Activated CD4-positive, alpha-beta T cell treated with anti-CD3 and anti-CD28 coated beads, Interleukin-2, amount 50 U/mL, for 48 hours (primary cell): ENCODE measurements at places on chromosomes 7 and 10.

DNA sequence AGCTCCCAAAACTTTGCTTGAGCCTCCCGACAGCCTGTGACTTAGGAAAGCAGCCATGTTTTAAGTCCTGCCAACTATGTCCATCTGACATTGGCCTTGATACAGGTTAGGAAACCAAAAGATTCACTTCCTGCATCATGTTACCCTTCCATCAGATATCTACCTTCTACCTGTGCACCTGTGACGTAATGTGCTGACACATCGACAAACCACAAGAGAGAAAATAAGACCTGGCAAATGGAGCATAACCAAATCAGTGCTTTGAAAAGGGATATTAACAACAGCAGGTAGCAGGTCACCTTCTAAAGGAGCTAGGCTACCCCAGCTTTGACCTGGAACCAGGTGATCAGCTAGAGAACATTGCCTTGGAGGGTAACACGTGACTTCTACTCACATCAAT lies 14.8 kb upstream of the PRR15 start:
- no peak for DNase-seq

DNA sequence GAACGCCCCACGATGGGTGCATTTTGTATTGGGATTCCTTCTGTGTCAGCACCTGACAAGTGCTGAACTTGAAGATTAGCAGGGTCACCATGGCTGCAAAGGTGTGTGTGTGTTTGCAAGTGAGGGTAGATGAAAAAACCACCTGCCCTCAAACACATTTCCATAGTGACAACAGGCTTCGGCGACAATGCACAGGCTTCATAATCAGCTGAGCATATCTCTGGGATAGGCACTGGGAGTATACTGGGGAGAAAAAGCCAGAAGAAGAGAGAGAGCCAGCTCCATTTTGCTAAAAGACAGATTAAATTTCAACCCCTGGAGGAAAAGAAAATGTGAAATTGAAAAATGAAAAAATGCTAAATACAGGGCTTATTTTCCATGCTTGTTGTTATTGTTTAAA lies 656.1 kb downstream of the INHBA start:
- no peak for DNase-seq

DNA sequence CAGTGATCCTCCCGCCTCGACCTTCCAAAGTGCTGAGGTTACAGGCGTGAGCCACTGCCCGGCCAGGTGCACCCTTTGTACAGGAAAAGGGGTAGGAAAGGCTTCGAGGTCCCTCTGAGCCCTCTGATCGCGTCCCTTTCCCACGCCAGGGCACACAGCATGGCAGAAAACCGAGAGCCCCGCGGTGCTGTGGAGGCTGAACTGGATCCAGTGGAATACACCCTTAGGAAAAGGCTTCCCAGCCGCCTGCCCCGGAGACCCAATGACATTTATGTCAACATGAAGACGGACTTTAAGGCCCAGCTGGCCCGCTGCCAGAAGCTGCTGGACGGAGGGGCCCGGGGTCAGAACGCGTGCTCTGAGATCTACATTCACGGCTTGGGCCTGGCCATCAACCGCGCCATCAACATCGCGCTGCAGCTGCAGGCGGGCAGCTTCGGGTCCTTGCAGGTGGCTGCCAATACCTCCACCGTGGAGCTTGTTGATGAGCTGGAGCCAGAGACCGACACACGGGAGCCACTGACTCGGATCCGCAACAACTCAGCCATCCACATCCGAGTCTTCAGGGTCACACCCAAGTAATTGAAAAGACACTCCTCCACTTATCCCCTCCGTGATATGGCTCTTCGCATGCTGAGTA lies 871 bp downstream of the POP7 start:
- no peak for DNase-seq

- no peak for DNase-seq
Measured at GRCh38 chr10:45502458-45502857, 128.4 kb downstream of the ALOX5 start.

GRCh38 chr7:98398567-98399372 lies 2.1 kb downstream of the BAIAP2L1 start:
- no peak for DNase-seq

DNA sequence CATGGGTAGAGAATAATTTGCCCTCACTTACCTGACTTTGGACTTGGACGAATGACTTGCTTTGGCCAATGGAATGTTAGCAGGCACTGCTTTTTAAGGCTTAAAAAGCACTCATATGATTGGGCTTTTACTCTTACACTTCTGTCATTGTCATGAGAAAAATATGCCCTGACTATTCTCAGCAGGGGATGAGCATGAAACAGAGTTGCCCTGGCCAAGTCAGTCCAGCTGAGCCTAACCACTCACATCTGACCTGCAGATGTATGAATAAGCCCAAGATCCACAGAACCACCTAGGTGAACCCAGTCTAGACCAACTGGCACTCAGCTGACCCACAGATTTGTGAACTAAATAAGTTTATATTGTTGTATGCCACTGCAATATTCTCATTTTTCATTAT lies 573.5 kb downstream of the TNS3 start:
- DNase-seq, result no peak

DNA sequence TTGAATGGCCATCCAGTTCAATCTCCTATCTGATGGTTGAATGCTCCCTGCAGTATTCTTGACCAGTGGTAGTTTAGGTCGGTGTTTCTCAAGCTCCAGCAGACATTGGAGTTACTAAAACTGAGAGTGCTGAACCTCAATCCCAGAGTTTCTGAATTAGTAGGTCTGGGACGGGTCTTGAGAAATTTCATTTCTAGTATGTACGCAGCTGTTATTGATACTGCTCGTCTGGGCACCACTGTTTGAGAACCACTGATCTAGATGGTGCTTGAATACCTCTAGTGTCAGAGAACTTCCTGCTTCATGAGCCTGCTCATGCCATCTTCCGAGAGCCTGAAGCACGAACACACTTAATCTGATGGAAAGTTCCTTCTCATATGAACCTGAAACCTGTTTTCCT lies 99.4 kb upstream of the CREB5 start:
- DNase-seq, result no peak

DNA sequence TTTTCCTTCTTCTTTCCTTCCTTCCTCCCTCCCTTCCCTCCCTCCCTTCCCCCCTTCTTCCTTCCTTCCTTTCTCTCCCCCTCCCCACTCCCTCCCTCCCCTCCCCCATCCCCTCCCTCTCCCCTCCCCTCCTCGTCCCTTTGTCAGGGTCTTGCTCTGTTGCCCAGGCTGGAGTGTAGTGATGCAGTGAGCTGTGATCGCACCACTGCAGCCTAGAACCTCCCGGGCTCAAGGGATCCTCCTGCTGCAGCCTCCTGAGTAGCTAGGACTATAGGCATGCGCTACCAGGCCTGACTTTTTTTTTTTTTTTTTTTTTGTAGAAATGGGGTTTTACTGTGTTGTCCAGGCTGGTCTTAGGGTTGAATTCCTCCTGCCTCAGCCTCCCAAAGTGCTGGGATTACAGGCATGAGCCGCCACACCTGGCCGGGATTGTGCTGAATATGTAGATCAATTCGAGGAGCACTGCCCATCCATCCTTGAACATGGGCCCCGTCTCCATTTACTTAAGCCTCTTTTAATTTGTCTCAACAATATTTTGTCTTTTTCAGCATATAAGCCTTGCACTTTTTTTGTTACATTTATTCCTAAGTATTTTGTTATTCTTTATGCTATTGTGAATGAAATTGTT lies 23.4 kb downstream of the GRIFIN start:
- DNase-seq, result no peak

GRCh38 chr10:75395066-75395931 lies 6.3 kb downstream of the ZNF503 start:
- DNase-seq, result peak; percentile 48

GRCh38 chr10:79055892-79056291 lies 12.9 kb upstream of the ZMIZ1 start:
- no peak for DNase-seq

- DNase-seq, result no peak
Measured at GRCh38 chr10:51086710-51087109, 12.4 kb downstream of the PRKG1 start.

DNA sequence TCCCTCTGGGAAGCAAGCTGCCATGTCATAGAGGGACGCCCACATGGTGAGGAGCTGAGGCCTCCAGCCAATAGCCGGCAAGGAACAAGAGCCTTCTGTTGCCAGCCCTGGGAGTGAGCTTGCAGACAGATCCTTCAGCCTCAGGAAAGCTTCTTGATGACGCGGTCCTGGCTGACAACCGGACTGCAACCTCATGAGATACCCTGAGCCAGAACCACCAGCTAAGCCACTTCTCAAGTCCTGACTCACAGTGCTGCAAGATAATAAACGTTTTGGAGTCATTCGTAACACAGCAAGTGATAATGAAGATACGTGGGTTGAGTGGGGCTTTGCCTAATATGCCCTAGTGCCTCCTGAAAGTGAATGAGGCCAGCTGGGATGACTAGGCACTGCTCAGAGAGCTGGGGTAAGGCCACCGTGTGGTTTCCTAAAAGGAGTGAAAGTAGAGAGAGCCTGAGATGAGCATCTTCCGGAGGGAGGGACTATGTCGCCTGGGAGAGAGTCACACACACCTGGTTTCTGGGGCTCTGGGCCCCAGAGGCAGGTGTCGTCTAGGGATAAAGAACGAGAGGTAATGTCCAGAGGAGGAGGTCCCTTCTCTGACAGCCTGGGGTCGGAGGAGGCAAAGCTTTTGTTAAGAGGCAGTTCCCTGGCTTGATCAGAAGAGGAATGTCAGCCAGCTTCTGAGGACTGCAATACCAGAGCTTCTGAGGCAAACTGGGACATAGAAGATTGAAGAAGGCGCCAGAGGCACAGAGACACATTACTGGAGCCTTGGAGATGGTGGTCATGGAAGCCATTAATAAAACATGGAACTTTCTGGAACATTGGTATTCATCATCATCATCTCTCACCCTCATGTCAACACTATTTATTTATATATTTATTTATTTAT lies 53.6 kb downstream of the PYROXD2 start:
- peak; percentile 59 for DNase-seq

DNA sequence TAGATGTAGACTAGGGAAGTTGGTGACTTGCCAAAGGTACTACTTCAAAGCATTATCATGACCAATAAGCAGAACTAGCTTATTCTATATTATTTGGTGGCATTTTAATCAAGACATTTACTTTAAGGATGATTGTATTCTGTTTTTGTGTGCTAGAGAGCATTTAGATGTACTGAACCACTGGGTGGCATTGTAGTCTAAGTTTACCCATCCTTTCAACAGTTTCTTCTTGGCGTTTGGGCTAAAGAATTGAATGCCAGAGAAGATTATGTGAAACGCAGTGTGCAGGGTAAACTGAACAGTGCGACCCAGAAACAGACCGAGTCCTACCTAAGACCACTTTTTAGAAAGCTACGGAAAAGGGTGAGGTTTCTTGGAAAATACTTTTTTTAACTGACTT lies 26.8 kb downstream of the PRPF18 start:
- DNase-seq, result no peak

DNA sequence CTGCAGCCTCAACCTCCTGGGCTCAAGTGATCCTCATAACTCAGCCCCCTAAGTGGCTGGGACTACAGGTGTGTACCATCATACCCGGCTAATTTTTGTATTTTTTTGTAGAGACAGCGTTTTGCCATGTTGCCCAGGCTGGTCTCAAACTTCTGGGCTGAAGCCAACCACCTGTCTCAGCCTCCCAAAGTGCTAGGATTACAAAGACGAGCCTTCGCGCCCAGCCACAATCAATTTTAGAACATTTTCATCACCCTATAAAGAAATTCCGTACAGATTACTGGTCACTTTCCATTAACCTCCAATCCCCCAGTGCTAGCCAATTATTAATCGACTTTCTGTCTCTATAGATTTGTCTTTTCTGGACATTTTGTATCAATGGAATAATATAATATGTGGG lies 32.3 kb upstream of the PALS2 start:
- DNase-seq, result no peak

DNA sequence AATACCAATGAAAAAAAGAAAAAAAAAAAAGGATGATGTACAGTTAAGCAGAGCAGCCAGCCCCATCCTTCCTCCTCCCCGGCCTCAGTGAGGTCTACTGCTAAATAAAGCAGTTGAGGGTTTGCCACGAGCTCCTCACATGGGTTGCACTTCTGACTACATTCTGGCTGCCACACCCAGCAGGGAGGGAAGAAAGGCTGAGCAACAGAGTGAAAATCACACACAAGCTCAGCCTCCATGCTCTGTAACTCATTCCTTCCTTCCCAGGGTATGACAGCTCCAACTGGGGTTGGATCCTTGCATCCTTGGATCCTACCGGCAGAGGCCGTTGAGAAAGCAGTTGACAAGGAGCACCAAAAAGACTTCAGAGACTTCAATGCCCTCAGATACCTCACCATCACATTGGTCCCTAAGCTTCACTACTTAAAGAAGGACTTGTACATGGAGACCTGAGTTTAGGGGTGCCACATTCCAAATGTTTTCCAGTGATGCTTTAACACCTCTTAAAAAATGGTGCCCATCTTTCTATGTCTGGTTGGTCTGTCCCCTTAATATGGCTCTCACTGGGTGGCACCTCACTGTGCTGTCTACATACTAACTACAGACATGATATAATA lies 52.9 kb upstream of the PIK3CG start:
- no peak for DNase-seq

GRCh38 chr7:128450409-128450808 lies 5.3 kb upstream of the HILPDA start:
- DNase-seq, result peak; percentile 36

DNA sequence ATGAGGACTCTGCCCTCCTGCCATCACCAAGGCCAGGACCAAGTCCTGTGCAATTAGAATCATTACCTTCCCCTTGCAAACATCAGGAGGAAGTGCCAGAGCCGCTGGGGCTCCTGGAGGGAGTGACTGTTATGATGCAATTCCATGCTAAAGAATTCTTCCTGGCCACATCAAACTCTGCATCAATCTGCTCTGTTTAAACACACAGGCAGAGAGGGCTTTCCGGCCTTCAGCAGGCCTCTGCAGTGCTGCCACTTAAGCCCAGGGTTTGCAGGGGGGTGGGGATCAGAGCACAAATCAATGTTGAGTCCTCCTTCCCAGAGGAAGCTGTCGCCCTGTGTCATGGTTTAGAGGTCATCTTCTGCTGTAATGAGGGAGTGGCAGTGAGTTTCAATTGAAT lies 58.1 kb downstream of the CTBP2 start:
- DNase-seq, result no peak
